ENCODE measurements at places on chromosomes 11 and 22. TPM values are rescaled to one million over a fixed set of nuclear protein-coding genes. Genes with fewer than 3 reads are reported as not detected.

MRGPRX4 gene
- not detected for total RNA-seq

LRP4 gene
- total RNA-seq, result 27.6 TPM

- no peak for DNase-seq
Measured at GRCh38 chr11:24556693-24557092, 59.8 kb downstream of the LUZP2 start.

- no peak for DNase-seq
Measured at GRCh38 chr11:66510990-66511339, 530 bp downstream of the BBS1 start.

- DNase-seq, result no peak
Measured at GRCh38 chr11:100229086-100229485, 458.0 kb upstream of the ARHGAP42 start.

- DNase-seq, result no peak
Measured at GRCh38 chr11:72358466-72359405, 75.6 kb downstream of the CLPB start.

All from WTC11 (cell line).